ENCODE measurements at places on chromosomes 1 and 21.

- no peak for DNase-seq
Observed at GRCh38 chr1:181014477-181015250, 8.0 kb downstream of the STX6 start.

DNA sequence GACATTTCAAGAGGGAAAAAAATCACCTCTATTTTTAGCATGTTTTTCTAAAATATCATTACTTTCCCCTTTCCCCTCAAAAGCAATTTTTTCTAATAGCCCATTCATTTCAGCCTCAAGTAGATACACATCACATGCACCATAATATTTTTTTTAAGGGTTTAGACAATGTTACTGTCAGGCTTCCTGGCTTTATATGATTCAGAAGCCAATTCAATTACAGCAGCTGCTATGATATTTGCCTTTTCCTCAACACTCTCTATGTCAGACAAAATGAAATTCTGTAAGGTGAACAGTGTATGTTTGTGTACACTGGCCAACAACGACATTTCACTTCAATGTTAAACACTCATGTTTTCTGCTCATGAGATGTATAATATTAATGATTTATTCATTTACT, 46.5 kb downstream of the OMA1 start:
- no peak for DNase-seq

GRCh38 chr21:20259031-20259867, 739.0 kb upstream of the NCAM2 start:
- no peak for DNase-seq

DNA sequence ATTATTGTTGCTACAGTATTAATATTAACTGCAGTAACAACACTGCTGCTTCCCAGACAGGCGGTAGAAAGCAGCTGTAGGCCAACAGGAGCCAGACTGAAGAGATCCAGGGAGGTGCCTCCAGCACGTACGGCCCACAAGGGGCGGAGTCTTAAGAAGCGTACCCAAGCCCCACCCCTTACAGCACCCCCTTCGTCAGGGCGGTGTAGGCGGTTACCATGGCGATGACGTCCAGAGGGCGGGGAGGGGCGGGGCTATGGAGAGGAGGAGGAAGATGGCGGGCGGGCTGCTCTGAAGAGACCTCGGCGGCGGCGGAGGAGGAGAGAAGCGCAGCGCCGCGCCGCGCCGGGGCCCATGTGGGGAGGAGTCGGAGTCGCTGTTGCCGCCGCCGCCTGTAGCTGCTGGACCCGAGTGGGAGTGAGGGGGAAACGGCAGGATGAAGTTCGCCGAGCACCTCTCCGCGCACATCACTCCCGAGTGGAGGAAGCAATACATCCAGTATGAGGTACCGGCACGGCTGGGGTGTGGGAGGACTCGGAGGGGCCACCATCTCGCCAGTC, at the start of gene XPR1:
TSS of gene XPR1 (plus strand) at position 257 of the 560 bp plus-strand sequence. CDS start at position 437, 180 bp downstream.
- DNase-seq = peak; percentile 96

DNA sequence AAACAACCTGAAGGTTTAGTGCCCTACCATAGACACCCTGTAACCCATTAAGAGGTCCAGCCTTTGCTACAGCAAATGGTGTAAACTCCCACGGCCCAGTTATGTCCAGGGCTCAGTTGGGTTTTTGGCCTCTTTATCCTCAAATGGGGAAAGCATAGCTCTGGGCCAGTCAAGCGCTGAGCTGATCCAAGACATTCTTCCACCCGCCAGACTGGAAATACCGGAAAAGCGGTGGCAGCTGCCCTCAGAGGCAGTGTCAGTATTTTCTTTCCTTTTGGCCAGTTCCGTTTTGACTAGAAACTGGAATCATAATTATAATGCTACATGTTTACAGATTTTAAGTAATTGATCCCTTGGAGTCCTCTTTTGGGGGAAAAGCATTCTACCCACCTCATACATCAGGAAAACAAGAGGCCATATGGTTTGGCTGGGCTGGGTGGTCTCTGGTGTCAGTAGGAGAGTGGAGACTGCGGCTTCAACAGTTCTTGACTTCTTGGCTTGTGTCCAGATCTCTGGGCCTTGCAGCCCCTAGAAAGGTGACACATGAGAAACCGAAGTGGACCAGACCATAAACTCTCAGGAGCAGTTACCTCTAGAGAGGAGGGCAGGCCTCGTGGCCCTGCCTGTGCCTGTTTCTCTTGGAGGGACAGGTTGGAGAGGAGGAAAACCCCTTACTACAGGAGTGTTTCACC, 30.2 kb upstream of the CLDN14 start:
- DNase-seq = no peak

DNA sequence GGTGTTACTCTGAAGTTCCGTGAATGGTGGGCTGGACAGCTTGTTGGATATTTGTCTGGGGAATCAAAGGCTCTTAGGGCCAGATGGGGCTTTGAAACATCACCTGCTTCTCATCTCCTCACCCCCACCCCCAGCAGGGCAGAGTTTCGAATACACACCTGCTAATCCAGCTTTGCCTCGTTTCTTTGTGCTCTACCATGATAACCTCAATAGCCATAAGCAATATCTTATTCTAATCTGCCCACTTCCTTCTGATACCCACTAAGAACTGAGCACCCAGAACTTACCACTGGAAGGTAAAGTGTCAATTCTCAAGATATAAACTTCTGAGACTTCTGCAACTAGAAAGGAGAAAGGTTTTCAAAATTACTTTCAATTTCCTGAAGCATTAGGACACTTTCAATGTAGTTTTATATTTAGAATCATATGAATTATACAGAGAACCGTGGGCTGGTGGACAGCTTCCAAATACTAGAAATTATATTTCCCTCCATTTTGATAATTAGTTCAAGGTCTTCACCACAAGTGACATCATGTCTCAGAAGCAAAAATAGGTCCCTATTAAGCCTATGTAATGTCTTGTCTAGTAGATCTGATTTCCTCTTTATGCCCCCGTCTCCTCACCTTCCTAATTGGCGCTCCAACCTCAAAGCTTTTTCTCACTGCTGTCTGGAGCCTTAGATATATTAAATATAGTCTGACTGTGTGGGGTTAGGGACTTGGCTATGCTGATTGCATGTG, 64.4 kb upstream of the NEK2 start:
- DNase-seq = no peak

GRCh38 chr1:209231476-209232156, 351.9 kb upstream of the CAMK1G start:
- DNase-seq = peak; percentile 58

DNA sequence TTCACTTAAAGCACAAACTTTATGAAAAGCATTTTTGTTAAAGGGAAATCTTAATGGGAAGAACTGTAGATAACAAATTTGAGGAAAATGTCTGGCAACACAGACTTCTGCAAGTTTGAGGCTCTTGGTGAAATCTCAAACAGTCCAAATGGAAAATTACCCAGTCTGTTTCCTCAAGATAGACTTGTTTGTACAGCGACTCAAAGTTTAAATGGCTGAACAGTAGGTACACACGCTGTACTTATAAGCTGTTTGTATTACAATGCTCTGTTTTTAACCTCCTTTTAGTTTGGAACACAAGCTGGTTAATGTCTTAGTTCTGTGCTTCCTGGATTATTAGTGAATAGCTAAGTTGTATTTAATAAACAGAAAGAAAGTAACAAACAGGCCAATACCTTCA, 217.1 kb downstream of the NFIA start:
- DNase-seq = no peak

DNA sequence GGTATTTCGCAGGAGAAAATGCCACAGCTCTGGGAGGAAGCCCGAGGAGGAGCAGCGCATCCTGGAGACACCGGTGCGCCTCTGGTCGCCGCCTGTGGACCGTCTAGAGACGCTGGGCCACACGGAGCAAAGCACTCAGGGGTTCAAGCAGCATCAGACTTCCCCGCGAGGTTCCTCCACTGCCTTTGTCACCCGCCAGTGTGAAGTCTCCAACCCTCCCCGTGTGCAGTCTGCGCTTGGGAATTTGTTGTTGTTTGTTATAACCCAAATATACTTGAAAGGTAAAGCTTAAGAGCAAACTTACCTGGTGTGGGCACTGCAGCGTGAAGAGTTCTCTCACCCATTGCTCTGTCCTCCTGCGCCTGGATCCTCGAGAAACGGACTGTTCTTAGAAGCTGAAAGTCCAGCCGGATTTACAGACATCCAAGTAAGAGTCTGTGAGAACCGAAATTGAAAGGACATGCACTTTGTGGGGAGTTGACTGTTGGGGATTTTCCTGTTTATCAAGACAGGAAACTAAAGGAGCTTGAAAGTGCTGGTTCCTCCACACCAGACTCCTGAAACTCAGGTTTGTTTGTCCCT, at the start of gene GBP4:
TSS of gene GBP4 (minus strand) at position 452 of the 582 bp plus-strand sequence. CDS start at position 344, 108 bp downstream.
- DNase-seq = peak; percentile 64

DNA sequence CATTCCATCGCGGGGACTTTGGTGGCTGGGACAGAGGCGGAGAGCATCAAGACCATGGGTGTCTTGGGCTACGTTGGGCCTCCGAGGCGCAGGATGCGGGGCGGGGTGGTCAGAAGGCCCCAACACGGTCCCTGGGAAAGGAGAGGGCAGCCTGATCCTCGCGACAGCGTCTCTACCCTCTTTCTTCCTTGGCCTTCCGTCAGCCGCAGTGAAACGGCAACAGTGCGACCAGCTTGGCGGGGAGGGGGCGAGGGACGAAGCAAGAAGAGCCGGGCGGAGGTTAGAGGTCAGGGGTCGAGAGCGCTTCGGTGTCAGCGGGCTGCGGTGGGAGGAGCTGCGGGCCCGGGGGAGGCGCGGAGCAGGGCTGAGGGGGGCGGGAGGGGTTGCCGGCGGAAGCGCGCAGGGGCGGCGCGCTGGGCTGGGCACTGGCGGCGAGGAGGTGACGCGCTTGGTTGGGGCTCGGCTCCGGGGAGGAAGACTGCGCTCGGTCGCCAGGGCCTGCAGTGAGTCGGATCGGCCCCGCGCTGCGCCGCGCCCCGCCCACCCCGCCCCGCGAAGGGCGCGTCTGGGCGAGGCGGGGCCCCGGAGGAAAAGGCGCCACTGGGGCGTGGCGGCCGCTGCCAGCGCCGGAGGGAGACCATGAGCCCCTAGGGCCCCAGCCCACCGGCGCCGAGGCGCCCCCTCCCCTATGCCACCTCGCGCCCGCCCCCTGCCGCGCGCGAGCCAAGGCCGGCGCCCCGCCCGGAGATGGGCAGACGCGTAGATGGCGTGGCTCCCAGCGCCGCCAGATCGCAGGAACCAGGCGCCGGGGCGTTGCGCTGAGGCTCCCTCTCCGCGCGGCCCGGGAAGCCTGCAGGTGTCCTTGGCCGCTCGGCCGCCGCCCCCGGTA, at the start of gene KCNC4:
TSS of gene KCNC4 (plus strand) at position 600 of the 889 bp plus-strand sequence. CDS start 1,186 bp downstream, outside the sequence.
- peak; percentile 99 for DNase-seq

DNA sequence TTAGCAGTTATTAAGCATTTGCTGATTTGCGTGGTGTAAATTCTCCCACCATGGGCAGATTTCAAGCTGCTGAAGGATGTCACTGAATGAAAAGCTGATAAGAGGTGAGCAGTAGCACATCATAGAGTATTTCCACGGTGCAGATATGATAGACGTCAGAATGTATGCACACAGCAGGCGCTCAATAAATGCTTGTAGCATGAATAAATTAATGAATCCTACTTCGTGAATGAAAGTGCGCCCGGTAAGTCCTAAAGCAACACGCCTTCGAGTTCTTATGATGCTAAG, 510 bp upstream of the UBIAD1 start:
- DNase-seq = no peak

- no peak for DNase-seq
Observed at GRCh38 chr1:208835097-208835463, 590.9 kb upstream of the PLXNA2 start.

DNA sequence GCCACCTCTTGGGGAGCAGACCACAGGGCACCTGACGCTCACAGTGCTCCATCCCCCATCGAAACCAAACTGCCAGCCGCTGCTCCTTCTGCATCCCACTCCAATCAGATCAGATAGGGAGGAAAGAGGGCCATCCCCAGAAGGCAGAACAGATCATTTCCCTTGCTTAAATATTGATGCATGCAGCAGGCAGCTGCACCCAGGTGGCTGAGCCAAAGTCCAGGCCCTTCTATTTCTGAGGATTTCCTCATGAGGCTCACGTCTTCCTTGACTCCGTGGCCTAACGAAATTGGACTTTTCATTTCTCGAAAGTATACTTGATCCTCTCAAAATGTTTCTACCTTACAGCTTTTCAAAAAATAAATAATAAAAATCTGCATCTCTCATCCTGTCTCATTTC, 239.2 kb downstream of the ATG4C start:
- no peak for DNase-seq

GRCh38 chr1:202938287-202938925, 11.4 kb upstream of the KLHL12 start:
- DNase-seq = no peak

DNA sequence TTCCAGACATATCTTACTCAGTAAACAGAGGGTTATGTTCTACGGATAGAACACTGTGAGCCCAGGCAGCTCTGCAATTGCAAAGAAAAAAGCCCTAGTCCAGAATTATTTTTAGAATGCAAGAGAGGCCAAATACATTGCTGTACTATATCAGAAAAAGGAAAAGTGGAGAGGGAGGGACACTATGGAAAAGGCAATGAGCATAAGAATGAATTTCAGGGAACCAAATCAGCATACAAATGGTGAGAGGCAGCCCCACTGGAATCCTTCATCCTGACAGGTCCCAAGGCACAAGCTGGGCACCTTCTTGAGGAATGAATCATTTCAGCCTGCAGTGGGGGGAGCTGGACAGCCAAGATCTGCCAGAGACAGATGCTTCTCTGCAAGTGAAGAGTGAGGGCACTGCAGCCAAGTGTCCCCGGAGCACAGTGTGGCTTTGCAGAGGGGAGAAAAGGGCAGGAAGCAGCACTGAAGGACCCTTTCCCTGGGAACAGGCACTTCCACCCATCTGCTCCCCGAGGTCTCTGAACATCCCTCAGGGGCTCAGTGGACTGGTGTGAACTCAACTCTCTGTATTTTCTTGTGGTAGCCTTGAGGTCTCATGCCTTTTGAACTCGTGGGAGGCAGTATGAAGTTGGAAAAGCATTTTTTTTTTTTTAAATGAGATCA, 115.6 kb downstream of the XCL2 start:
- peak; percentile 87 for DNase-seq

DNA sequence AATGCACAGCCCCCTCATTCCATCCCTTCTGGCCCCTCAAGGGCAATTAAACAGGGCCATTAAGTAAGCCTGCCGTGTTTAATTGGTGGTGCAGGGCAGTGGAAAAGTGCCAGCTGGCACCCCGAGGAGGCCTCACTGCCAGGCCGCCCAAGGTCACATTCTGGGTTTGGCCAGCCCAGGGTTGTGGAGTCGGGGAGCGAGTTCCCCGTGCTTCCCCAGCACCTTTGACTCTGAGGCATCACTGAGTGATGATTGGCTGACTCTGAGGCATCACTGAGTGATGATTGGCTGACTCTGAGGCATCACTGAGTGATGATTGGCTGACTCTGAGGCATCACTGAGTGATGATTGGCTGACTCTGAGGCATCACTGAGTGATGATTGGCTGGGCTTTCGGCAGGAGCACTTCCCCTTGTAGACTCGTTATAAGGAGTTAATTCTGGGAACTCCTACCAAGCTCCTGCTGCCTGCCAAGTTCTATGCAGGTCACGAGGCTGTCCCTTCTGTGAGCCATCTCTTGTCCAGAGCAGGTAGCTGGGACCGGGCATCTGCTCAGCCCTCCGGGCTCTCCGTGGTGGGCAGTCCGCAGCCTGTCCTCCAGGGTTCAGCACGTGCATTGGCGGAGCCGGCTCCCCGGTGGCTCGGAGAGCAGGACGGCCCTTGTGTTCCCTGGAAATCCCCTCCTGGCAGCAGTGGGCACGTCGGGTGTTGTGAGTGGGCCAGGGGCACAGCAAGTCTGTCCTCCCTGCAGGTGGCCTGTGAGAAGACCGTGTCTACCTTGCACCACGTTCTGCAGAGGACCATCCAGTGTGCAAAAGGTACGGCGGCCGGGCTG, 20.9 kb downstream of the CSTB start:
- no peak for DNase-seq

- DNase-seq = peak; percentile 83
Observed at GRCh38 chr1:40799351-40799867, 15.8 kb downstream of the KCNQ4 start.
